Liver (tissue), 10 donors: ENCODE measurements at places on chromosomes 7 and 10.

DNA sequence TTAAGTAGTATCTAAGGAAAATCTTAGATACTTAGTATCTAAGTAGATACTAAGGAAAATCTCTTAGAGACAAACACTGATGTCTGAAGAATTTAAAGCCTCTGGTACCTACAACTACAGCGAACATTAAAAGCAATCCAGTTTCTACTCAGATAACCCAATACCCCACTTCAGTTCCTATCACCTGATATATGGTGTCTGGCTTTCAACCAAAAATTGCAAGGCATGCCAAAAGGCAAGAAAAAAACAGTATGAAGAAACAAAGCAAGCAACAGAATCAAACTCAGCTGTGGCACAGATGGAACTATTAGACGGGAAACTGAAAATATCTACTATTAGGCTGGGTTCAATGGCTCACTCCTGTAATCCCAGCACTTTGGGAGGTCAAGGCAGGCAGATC, 31.1 kb downstream of the ARHGAP12 start:
- DNase-seq, result no peak

GRCh38 chr7:52726493-52726892, 308.9 kb upstream of the POM121L12 start:
- no peak for DNase-seq

- DNase-seq, result peak; percentile 35
Measured at GRCh38 chr10:98555021-98555619, 108.4 kb upstream of the HPS1 start.

GRCh38 chr10:13810568-13810967, 223.8 kb downstream of the PRPF18 start:
- DNase-seq, result no peak

- peak; percentile 59 for DNase-seq
Measured at GRCh38 chr10:50550291-50550839, 73.4 kb downstream of the SGMS1 start.

- no peak for DNase-seq
Measured at GRCh38 chr7:117711556-117711955, 161.7 kb downstream of the CTTNBP2 start.

GRCh38 chr10:22633106-22633505, 81.3 kb downstream of the PIP4K2A start:
- DNase-seq, result no peak

DNA sequence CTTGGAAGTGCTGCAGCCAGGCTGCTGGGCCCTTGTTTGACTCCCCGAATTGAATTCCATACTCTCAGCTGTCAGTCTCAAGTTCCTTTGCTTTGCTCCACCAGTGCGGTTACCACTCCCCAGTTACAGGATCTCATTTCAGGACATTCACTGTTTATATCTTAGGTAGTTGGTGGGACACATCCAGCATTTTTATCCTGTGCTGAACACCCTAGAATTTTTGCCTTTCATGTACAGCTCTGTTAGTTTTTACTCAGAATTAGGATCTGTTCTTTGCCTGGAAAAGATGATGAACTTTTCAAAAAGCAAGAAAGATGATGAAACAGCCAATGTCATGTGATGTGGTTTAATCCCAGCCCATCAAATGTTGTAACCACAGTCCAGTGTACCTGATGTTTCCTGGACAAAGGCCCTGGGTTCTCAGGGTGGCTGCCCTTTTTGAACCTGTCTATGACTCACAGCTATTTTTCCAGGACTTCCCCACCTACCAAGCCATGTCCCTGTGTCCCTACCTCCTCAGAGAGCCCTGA, 149.7 kb downstream of the NOC3L start:
- DNase-seq, result no peak

GRCh38 chr7:32379510-32380112, 110.6 kb downstream of the LSM5 start:
- no peak for DNase-seq

GRCh38 chr10:101131962-101132635, 999 bp downstream of the TLX1 start:
- DNase-seq, result no peak

GRCh38 chr7:135164357-135165061, 6.0 kb downstream of the CYREN start:
- no peak for DNase-seq

DNA sequence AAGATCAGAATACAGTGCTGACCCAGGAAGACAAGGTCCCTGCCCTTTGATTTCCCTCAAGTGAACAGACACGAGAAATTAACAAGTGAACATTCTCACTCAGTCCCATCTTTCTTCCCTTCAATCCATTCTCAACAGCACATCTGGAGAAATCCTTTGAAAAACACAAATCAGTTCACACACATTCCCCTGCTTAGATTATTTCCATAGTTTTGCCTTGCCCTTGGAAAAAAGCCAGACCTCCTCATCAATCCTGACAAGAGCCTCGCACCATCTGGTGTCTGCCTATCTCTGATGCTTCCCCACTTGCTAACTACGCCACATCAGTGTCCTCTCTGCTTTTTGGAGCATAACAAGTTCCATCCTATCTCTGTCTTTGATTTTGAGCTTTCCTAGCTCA, 94.4 kb upstream of the KIAA1217 start:
- DNase-seq, result no peak
